ENCODE measurements at places on chromosomes 5 and 9.

DNA sequence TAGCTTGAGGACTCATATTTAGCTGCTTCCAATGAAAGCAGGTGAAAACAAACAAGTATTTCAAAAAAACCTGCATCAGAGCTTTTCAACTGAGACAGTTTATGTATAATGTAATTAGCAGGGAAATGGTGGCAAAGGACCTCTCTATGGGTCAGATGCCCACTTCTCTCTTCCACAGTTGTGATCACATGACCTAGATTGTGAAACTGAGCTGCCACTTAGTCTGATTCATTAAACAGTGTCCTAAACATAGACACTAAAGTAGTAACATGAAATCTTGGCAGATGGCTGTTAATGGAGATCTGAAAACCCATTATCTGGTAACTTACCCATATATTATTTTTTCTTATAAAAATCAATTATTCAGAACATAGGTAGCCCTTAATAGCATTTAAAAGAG, 663.6 kb upstream of the RIOK2 start:
- DNase-seq: no peak

DNA sequence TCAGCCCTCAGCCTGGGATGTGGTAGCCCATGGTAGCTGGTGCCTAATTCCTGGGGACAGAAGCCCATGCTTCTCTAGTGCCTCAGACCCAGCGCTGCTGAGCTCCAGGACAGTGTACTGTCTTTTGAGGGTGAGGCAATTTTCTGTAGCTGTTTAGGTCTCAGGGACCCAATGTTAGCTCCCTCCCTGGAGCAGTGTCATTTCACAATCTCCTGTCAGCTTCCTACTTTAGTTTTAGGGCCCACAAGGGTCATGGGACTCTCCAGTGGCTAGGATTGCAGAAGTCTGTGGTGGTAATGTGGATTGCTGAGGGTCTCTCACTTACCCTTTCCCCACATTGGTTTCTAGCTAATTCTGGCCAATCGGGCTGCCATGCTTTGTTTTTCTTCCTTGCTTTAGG, 67.7 kb upstream of the CCL21 start:
- no peak for DNase-seq

GRCh38 chr9:98951967-98952366, 8.3 kb downstream of the COL15A1 start:
- no peak for DNase-seq

- peak; percentile 81 for DNase-seq
Measured at GRCh38 chr9:35791297-35791921, at the start of gene NPR2. Gene NPR2 (plus strand): TSS chr9:35791591. CDS start chr9:35792409, 818 bp downstream.

- DNase-seq: no peak
Measured at GRCh38 chr9:83274787-83275186, 211.8 kb upstream of the RASEF start.

GRCh38 chr9:22142671-22143070, 133.6 kb upstream of the CDKN2B start:
- no peak for DNase-seq

DNA sequence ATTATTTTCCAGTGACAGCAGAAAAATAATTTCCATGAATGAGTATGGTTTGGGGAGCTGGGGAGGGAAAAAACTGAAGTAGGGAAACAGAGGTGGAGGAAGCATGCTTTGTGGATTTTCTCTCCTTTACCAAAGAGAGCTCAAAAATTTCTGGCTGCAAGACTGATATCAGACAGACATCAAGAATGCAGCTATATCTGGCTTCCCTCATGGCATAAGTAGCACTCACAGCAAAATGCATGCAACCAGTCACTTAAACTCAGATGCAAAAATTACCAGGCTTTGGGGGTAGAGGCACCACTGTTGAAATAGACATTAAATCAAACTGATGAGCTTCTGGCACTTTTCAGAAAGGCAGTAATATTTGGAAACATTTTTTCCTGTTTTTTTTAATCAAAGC, 196.9 kb downstream of the TSSK1B start:
- DNase-seq: no peak

- no peak for DNase-seq
Measured at GRCh38 chr9:107288701-107289100, 5.6 kb downstream of the RAD23B start.

GRCh38 chr9:106106396-106106795, 412.1 kb downstream of the TMEM38B start:
- no peak for DNase-seq

GRCh38 chr5:90834711-90835110, 276.1 kb downstream of the ADGRV1 start:
- no peak for DNase-seq

DNA sequence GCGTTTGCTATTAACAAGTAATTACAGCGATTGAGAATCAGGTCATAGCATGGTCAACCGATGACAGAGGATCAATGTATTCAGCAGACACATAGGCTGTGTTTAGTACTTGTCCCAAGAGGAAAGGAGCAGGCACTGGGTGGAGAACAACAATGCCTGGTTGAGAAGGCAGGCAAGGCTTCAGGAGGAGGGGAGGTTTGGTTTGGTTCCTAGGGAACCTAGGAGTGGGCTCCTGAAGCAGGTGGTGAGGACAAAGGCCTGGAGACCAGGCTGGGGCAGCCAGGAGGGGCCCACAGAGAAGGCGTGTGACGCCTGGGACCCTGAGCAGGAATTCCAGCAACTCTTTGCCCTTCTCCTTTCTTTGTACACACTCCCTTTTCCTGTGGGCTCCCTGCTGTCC, 195.6 kb downstream of the SPOCK1 start:
- DNase-seq: no peak

GRCh38 chr9:76732341-76732958, 31.8 kb upstream of the PCA3 start:
- DNase-seq: no peak

DNA sequence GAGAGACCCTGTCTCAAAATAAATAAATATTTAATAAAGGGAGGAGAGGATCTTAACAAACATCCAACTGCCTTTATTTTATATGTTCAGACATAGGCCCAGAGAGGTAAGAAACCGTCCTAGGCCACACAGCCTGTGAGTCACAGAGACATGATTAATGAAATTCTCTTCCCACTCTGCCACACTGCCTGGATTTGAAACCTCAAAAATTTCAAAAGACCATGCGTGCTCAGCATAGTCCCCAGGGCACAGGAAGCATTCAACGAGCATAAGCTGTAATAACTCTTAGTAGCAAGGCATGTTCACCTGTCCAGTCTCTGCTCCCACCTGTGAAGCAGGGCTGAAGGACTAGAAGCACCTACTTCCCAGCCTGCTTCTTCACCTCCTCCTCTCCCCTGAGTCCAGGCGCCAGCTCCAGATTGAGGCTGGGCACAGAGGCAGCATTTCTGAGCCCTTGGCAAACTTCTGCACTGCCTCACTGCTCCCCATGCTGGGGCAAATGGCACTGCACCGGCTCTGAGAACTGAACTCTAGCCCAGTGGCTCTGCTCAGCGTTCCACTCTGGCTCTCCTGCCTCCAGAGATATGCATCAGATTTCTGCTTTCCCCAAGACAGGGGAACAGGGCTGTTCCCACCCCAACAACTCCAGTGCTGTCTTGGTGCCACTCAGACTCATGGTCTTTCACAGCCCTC, 1.1 kb downstream of the FAT2 start:
- no peak for DNase-seq

- peak; percentile 57 for DNase-seq
Measured at GRCh38 chr9:4933177-4933576, 51.9 kb upstream of the JAK2 start.

GRCh38 chr9:83620841-83621636, 1.9 kb upstream of the IDNK start:
- DNase-seq: no peak

DNA sequence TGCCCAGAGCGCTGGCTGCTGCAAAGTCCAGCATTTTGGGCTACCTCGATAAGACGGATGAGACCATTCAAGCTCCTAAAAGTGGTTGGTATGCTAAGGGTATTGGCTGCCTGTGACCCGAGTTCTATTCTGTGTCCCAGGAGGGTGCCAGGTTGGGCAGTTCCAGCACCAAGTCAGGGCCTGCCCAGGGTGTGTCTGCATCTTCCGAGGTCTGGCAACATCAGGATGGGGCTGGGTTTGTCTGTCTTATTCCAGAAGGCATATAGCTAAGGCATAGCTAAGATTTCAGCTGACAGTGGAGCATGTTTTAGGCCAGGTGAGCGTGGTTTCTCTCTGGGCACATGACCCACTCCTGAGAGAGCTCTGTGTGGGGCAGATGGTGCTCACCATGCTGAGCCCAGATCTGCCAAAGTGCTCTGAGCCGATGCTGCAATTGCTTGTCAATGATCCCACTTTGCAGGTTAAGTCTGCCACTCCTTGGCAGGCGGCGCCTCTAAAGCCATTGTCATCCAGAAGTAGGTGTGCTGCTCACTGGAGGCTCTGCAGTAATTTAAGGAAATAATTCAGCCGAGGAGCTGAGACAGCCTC, 7.8 kb downstream of the SLC9A3 start:
- no peak for DNase-seq

GRCh38 chr5:132525299-132525724, 18.0 kb downstream of the IL5 start:
- DNase-seq: no peak

DNA sequence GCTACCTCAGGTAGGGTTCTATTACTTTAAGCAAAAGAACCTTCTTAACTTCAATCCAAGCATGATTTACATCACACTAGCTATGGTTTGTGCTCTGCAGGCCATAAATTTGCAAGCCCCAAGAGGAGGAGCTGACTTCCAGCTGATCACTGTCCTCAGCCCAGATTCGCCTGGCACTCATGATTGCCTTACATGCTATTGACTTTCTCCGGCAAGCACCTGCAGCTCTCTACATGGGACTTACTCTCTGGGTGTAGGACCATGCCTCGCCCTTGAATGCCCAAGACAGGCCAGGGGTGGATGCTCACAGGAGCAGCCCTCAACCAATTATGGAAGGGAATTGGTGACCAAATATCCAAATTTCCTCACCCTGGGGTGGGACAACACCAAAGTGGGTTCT, 99.8 kb downstream of the ESM1 start:
- no peak for DNase-seq

GRCh38 chr5:157603333-157604190, 28.0 kb upstream of the ADAM19 start:
- no peak for DNase-seq

- no peak for DNase-seq
Measured at GRCh38 chr5:162929104-162929503, 508.3 kb upstream of the CCNG1 start.

DNA sequence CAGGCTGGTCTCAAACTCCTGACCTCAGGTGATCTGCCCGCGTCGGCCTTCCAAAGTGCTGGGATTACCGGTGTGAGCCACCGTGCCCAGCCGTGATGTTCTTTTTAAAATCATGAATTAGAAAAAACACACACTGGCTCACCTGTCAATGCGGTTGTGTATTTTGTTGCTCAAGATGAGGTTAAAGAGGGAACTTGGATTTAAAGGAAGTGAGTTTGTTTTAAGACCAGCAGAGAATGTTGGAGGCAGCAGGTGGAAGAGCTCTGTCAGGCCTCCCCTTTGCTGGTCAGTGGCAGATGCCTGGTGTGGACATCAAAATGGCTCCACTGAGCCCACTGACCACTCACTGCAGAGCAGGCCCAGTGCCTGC, 38.9 kb downstream of the WNK2 start:
- no peak for DNase-seq

Measured in ovary (tissue), 10 donors.